GOT3 (cell line): ENCODE measurements at places on chromosomes 5 and 9.

- DNase-seq, result no peak
Measured at GRCh38 chr5:115813719-115814118, 2.7 kb downstream of the CDO1 start.

DNA sequence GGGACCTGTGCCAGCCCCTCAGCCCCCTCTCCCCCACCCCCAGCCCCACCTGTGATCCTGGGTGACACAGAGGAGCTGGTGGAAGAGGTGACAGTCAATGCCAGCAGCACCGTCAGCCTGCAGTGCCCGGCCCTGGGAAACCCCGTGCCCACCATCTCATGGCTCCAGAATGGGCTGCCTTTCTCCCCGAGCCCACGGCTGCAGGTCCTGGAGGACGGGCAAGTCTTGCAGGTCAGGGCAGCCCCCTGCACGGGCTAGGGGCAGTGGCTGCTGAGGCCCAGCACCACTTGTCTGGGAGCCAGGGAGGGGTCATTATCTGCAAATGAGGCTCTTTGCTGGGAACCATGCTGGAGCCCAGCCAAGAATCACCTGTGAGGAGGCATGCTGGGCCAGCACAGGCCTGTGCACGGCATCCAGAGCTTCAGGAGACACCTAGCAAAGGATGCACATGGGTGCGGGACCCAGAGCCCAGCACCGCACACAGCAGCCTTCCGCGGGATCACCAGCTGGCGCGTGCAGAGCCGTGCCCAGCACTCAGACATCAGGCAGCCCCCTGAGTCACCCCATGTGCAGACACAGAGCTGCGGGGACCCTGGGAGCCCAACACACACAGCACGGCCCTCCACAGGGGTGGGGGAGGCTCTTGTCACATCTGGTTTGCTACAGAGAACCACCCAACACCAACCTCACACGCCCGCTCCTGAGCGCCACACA lies 62.0 kb upstream of the ASS1 start:
- DNase-seq, result no peak

- no peak for DNase-seq
Measured at GRCh38 chr5:157497875-157498611, 38.0 kb downstream of the NIPAL4 start.

DNA sequence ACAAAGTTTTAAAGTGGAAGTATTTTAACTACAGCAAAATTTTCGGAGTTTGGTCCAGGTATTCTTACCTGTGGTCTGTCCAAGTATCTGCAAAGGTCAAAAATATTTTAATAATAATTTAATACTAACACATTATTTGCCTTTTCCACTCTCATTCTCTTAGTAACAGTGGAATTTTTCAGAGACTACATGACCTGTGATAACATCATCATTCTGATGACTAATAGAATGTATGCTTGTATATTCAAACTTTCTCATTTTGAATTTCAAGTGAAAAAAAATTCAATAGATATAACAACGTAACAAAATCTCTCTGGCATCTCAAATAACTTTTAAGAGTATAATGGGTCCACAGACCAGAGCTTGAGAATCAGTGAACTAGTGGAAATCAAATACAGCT lies 78.3 kb downstream of the FBXL17 start:
- DNase-seq, result no peak

DNA sequence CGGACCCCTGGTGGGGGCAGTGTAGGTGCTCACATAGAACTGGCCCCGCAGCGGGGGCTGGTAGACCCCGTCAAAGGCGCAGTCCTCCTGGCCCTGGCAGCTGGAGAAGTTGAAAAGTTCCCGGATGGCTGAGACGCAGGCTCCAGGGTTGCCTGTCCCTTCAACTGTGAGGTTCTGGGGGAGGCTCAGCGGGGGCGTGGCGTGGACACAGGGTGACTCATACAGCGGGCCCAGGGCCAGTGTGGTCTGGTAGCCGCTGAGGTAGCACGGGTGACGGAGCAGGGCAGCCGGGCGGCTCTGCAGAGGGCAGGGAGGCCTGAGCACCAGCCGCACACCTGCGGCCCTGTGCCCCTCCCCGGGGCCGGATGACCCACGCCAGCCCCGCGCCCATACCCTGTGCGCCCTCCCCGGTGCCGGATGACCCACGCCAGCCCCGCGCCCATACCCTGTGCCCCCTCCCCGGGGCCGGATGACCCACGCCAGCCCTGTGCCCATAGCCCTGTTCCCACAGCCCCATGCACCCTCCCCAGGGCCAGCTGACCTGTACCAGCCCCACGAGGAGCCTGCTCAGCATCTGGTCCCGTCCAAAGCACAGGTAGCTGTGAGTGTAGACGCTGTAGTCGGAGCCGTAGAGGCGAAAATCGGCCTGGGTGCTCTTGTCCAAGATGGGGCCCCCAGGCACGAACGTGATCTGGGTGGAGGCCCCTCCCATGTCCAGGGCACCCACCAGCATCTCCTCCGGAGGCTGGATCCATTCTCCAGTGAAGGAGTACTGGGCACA lies 5.0 kb downstream of the ENTPD8 start:
- DNase-seq, result peak; percentile 7

GRCh38 chr9:108681851-108682590 lies 173.8 kb downstream of the ACTL7B start:
- DNase-seq, result no peak
